Renal cortical epithelial cell (primary cell): ENCODE measurements at places on chromosomes 7 and 10.

GRCh38 chr7:151010307-151011096, 13.8 kb downstream of the ATG9B start:
- DNase-seq: no peak

DNA sequence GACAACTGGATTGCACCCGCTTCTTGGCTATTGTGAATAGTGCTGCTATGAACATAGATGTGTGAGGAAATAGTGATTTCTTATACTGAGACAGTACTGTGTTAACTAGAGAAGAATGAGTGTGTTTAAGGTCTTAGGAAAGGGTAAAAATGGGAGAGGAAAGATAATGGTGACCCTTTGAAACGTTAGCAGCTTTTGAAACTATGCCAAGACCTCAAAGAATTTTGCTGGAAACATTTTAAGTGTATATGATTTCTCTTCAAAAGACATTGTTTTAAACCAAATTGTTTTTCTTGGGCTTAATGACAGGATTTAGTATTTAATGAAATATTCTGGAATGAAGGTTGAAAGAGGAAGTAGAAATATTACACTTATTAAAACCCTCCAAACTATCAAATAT, 100.8 kb upstream of the ARHGAP21 start:
- no peak for DNase-seq

GRCh38 chr7:157910446-157910845, 573.6 kb downstream of the DNAJB6 start:
- DNase-seq: no peak

GRCh38 chr7:151381348-151382078, 28.3 kb downstream of the WDR86 start:
- no peak for DNase-seq

GRCh38 chr7:6730343-6730633, 23.5 kb upstream of the ZNF12 start:
- no peak for DNase-seq

DNA sequence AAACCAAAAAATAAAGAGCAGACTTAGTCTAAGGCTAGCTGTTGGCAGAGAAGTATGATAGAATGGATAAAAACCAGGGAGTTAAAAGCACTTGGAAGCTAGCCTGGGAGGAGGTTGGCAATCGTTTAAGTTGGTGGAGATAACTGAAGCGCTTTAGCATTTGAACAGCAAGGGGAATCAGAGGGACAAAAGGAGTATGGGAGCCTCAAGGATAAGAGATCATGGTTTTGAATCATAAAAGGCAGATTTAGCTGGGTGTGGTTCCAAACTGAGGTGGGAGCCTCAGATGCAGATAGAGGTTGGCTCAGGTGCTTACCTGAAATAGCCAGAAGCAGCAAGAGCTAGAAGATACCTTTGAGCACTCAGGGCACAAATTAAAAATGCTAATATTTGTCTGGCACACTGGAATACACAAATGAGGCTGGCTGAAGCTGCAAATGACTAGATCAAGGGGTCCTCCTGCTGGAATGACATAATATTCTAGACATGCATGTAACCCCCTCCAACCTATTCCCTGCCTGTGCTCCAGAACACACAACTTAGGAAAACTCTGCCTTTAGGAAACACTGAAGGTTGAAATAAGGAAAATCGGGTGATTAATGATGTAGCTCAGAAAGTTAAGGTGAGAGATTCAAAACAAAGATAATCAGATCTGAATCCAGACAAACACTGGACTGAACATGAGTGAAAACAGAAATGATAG, 372.3 kb upstream of the LRRN3 start:
- DNase-seq: no peak

DNA sequence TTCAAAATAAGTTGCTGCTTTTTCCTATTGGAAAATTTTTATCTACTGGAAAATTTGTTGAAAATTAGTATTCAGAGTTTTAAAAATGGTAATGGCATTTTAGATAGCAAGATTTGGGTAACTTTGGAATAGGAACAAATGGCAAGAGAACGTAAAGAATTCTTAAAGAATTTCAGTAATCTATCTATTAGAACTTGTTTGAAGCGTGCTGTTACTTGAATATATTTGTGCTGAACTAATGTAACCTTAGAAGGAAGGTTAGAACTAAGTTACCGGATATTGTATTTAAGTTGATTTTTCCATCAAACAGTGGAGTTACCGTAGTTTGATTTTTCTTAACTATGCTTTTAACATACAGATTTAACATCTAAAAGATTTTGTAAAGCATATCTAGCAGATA, 25.9 kb downstream of the SEPTIN7 start:
- no peak for DNase-seq

DNA sequence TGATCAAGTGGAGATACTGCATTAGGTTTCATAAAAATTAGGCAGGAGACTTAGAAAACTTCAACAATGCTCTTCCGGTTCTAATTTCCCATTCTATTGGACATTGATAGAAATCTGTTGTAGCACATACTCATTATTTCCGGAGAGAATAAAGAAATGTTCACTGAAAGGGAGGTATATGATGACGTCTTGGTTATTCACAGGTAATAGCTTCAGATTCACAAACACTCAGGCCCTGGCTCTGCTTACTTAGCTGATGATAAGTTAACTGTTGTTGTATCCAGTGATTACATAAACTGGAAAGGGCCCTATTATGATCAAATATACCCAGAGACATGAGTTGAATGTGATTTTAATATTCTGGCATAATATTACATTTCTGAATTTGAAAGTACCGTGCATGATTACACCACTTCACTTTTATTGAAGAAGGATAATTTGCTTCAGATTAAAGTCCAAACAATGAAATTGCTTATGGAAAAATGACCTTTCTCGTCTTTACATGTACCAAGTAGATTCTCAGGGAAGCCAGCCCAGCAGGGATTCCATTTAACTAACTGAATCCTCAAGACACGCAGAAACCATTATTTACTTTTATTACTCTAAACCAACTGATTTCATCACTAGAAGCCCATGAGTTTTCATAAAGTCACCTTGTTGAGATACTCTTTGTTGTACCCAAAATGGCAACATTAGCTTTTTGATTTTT, 288.0 kb upstream of the PITRM1 start:
- no peak for DNase-seq

DNA sequence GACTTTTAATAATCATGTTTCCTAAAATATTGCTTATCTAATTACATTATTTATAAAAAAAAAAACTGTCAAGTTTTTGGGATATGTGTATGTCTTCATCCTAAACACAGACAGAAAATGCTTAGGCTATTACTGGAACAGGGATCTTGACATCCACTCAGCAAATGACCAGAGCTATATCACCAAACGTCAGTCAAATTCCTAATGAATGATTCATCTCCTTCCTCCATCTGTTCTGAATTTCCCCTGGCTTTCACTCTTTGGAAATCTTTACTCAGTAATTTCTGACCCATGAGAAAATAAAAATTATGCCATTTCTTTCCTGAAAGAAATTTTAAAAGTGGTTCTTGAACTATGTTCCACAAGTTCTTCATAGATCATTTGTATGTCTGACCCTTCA, 552.4 kb upstream of the KCND2 start:
- DNase-seq: peak; percentile 81

GRCh38 chr10:95248989-95249388, 41.8 kb downstream of the PDLIM1 start:
- no peak for DNase-seq

- DNase-seq: no peak
These were observed 21.5 kb upstream of the CALD1 start for GRCh38 chr7:134757938-134758337.

- DNase-seq: no peak
These were observed 24.5 kb downstream of the GPR22 start for GRCh38 chr7:107494315-107494751.

DNA sequence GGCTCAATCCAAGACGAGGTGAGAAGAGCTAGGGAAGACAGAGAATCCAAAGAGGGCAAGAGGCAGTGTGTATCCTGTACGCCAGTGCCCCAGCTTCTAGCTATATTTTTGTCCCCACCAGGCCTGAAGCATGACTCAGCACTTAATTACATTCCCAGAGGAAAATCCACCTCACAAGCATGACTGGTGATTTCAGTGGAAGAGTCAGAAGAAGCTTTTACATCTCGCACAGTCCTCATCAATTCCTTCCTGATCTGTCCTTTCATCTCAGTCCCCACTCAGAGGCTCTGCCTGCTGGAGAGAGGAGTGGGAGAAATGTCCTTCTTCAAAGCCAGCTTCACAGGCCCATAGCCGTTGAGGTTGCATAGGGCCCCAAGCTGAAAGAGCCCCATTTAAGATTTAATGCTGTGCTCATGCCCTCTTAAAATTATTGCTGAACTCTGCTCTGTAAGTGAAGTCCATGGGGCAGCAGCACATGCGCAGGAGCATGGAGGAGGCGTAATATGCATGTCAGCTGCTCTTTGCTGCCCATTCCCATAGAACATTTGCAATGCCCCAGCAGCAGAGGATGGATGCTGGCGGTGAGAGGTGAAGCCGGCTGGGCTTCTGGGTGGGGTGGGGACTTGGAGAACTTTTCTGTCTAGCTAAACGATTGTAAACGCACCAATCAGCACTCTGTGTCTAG, 39.0 kb upstream of the AOAH start:
- DNase-seq: peak; percentile 81

DNA sequence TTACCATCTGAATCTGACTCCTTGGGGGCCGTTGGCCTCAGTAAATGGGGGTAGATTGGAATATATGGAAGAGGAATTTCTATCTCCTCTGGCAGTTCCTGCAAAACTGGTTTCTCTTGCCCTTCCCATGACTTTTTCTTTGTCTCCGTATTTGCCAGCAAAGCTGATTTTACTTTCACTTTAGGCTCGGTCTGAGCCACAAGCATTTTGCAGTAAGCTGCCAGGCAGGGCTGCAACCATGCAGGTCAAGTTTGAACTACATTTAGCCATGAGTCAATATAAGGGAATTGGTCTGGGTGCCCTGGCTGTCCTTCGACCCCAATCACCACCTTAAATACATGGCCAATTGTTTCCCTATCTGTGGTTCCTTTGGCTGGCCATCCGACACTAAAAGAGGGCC, 104.3 kb downstream of the TRIM24 start:
- peak; percentile 37 for DNase-seq

- DNase-seq: no peak
These were observed 91.0 kb upstream of the PTN start for GRCh38 chr7:137434530-137434929.

- DNase-seq: peak; percentile 99
These were observed 117.7 kb downstream of the APBB1IP start for GRCh38 chr10:26555719-26556368.

- DNase-seq: no peak
These were observed 26.9 kb downstream of the BMPER start for GRCh38 chr7:33932221-33932620.

DNA sequence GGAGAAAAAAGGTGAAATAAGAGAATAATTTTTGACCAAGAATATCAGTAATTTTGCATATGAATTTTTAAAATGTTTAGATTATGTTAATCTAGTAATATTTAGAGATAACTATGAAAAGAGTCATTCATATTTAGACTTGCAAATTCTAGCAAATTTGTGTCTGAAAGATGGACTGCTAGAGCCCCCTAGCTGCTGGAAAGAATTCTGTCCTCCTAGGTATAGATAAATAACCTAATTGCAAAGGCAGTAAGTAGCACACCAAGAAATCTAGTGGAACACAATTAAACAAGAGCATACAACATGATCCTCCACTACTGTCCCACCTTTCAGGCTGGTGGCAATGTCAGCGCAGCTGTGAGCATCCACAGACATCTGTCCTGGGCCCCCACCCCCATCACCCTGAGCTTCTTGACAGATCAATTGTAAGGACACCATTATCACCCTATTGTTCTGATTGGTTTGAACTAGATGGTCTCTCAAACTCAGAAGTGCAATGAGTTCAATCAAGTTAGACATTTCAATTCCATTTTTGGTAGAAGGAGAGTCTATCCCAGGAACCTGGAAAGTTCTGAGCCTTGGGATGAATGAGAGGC, 15.0 kb upstream of the GFRA1 start:
- peak; percentile 66 for DNase-seq

- no peak for DNase-seq
These were observed 53.5 kb downstream of the CDK6 start for GRCh38 chr7:92782855-92783254.

DNA sequence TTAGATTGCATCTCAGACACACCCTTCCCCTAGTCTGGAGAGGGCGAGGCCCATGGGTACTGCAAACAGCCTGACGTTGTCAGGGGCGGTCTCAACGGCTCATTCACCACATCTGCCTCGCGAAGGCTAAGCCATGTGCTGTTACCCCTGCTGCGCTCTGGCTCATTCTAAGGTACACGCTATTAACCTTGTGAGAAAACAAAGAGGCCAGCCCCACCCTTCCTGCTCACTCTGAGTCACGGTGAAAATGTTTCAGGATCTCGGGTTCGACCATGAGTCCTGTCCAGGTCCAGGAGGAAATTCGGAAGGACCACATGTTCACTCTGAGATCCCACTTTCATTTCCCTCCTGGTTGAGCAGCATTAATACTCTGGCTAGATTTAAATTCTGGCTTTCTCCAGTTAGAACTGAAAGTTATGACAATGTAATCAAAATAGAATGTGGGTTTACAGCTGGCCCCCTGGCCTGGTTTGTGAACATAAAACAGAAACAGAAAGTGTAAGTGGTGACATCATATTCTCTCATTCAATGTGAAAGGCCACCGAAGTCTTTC, 55.2 kb downstream of the EGFR start:
- peak; percentile 94 for DNase-seq

DNA sequence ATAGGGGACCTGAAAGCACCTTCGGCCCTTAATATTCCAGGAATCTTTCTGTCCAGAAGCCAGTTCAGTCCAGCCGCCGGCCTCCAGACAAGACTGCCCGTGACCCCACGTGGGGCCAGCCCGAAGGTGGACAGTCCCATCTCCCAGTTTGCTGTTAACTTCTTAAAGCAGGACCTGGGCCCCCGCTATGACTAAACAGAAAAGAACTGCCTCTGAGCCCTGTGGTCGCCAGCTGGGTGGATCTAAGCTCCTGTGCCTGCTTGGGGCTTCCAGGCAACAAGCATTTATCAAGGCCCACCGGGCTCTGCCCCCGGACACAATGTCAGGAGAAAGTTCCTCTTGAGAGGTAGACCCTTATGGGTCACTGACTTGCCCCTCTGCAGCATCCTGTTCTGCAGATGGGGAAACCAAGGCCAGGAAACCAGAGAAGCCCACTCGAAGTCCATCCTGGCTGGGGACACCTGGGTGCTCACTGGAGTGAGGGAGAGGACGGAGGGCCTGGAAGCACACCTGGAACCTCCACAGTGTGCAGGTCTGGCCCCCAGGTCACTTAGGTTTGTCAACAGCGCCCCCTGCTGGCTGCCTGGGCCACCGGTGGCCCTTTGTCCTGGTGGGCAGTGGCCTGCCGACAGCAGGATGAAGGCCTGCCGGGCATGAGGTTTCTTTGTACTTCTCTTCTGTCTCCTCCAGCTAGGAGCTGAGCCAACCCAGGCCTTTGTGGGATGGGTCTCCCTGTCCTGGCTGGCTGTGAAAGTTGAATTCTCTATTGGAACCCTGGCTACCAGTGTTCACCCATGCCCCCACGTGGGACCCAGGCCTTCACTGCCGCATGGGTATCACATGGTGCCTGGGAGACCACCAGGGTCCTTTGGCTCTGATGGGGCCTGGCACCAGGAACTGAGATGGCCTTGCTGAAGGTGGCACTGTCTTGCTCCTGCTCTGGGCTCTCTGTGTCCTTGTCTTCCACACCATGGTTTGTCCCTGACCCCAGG, 128.0 kb downstream of the ZMIZ1 start:
- peak; percentile 31 for DNase-seq

- no peak for DNase-seq
These were observed 1.4 kb downstream of the TMEM243 start for GRCh38 chr7:87217983-87218653.

- DNase-seq: no peak
These were observed 252.0 kb downstream of the PTEN start for GRCh38 chr10:88115407-88115806.

GRCh38 chr7:149871576-149871975, 2.2 kb upstream of the ATP6V0E2 start:
- DNase-seq: no peak

- DNase-seq: no peak
These were observed 38.8 kb downstream of the EPC1 start for GRCh38 chr10:32308027-32308603.
